ENCODE measurements at places on chromosomes 7 and 10.

DNA sequence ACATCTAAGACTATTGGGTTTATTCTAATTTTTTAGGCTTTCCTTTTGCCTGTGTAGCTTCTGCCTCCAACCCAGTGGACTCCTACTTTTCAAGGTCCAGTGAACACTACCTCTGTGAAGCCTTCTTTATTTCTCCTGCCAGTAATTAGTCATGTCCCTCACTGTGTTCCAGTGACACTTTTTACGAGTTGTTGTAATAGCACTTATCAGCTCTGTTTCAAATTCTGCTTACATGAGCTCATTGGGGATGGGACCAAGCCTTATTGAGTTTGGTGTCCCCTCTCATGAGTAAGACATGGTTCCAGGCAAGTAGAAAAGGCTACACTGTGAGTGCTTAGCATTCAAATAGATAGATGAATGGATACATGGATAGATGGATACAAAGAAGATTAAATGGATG, 184.6 kb downstream of the HIBADH start:
- no peak for DNase-seq

DNA sequence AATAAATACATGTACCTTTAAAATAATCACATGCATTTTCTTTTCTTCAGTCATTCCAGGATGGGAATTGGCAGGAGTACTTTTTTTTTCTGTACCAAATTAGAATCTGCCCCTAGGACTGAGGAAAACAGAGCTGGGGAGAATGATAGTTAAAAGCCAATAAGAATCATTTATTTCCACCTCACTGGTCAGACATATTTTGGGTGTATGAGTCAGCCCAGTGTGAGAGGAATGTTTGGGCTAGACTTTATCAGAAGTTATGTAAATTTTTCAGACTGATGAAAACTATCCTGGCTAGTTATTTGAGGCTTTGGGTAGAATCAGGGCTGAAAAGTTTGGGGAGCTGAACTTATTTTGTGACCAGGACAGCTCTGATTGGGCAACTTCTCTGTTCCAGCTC, 303.1 kb upstream of the NPSR1 start:
- DNase-seq, result no peak

GRCh38 chr10:51001587-51001986, 72.7 kb upstream of the PRKG1 start:
- no peak for DNase-seq

GRCh38 chr10:112741830-112742402, 208.1 kb upstream of the TCF7L2 start:
- no peak for DNase-seq

DNA sequence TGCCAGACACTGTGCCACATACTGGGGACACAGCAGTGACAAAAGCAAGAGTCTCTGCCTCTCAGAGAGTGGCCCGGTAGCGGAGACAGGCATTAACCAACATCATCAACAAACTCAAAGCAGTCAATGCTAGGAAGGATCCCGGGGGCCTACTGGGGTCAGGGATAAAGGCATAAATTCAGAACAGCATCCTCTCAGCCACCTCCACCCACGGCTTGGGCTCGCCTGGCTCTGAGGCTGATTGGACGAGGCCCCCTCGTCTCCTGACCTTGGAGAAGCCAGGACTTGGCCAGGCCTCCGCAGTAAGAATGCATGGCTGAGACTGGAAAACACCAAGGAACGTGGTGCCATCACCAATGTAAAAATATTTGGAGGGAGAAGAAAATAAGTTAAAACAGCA, 102.1 kb downstream of the ARHGAP22 start:
- no peak for DNase-seq

DNA sequence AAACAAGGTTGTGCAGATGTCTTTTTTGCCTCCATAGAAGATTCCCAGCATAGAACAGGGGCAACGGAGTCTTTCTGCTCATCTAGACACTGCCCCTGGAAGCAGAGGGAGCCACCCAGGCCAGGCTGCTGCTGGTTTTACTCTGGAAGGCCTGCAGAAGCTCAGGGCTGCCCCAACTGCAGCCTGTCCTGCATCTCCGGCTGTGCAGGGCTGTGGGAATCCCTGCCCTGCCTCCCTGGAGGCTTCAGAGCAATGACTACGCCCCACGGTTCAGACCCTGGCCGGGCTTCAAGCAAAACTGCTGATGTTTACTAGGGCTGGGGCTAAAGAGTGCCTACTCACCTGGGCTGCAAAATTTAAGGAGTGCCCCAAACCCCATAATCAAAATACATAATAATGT, 43.9 kb downstream of the GHRHR start:
- DNase-seq, result no peak

GRCh38 chr10:30219971-30220751, 128.9 kb downstream of the MTPAP start:
- no peak for DNase-seq

DNA sequence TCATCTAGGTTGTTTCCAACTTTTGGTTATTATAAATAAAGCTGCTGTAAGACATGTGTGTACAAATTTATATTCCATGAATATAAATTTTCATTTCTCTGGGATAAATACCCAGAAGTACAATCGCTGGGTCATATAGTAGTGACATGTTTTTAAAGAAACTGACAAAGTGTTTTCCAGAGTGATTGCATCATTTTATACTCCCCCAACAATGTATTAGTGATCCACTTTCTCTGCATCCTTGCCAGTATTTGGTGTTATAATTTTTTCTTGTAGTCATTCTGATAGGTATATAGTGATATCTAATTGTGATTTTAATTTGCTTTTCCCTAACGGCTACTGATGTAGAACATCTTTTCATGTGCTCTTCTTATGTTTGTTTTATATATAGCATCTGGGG, 27.0 kb upstream of the ARHGAP21 start:
- no peak for DNase-seq

- no peak for DNase-seq
Measured at GRCh38 chr10:64306729-64307327, 785.6 kb downstream of the REEP3 start.

DNA sequence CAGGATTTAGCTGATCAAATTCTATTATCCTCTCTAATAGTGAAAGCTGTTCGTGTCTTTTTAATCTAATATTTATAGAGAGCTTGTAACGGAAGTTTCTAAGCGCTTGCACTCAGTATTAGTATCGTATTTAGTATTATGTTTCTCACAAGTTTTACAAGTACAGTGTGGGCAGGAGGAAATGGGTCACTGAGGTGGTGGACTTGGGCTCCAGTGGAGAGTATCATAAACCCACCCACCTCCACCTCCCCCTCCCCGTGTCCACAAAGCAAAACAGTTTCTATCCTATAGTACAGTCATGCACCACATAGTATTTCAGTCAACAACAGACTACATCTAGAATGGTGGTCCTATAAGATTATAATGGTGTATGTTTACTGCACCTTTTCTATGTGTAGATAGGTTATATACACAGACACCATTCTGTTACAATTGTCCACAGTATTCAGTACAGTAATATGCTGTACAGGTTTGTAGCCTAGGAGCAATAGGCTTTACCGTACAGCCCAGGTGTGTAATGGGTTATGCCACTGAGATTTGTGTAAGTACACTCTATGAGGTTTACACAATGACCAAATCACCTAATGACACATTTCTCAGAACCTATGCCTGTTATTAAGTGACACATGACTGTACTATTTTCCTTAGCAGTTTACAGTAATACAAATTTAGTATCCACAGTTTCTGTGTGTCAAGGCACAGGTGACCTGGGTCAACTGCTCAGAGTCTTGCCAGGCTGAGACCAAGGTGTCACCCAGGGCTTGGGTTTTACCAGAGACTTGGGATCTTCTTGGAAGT, 1021.3 kb upstream of the C7orf33 start:
- no peak for DNase-seq

GRCh38 chr7:133859871-133860450, 267.2 kb upstream of the LRGUK start:
- DNase-seq, result no peak

- DNase-seq, result no peak
Measured at GRCh38 chr10:102626026-102626685, 18.1 kb upstream of the TRIM8 start.

DNA sequence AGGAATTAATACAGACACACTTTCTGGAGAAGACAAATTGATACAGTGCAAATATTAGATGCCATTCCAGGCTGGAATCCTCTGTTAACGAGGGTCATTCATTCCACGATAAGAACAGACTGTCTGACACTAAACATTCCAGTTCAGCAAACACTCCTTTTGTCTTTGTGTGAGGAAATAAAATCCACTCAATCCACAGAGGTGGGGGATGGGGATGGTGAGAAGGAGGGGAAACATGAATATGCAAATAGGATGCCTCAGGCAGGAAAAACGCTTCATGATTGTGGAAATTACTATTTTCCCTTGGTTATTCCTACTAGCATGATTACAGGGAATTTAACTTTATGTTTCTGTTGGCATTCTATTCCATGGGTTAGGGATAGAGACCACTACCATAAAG, 196.9 kb upstream of the CDCA7L start:
- DNase-seq, result no peak

GRCh38 chr7:105796365-105796764, 80.0 kb downstream of the ATXN7L1 start:
- DNase-seq, result no peak

DNA sequence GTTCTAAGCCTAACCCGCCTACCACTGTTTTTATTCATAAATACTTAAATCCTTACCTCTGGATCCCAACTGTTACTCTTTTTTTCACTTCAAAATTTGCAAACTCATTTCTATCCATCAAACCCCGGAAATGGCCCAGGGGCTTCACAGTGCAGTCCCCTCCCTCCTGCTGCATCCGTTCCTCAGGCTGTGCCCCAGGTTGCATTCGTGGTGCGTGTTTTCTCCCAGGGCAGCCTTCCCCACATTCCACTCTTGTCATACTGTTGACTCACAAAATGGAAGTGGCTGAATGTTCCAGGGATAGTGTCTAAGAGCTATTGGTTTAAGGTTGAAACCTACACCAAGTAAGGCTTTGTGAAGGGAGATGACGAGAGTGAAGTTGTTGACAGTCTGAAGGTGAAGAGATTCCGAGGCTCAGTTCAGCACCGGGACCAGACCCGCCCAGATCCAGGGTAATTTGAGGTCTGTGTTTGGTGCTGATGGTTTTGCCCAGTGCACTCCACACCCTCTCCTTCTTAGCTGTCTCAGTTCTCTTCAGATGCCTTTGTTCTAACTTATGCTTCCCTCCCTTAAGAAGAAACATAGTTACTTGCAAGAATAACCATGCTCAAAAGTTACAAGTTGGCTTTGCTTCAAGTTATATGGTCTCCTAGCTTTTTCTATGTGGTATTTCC, 7.7 kb downstream of the INSIG1 start:
- DNase-seq, result no peak

DNA sequence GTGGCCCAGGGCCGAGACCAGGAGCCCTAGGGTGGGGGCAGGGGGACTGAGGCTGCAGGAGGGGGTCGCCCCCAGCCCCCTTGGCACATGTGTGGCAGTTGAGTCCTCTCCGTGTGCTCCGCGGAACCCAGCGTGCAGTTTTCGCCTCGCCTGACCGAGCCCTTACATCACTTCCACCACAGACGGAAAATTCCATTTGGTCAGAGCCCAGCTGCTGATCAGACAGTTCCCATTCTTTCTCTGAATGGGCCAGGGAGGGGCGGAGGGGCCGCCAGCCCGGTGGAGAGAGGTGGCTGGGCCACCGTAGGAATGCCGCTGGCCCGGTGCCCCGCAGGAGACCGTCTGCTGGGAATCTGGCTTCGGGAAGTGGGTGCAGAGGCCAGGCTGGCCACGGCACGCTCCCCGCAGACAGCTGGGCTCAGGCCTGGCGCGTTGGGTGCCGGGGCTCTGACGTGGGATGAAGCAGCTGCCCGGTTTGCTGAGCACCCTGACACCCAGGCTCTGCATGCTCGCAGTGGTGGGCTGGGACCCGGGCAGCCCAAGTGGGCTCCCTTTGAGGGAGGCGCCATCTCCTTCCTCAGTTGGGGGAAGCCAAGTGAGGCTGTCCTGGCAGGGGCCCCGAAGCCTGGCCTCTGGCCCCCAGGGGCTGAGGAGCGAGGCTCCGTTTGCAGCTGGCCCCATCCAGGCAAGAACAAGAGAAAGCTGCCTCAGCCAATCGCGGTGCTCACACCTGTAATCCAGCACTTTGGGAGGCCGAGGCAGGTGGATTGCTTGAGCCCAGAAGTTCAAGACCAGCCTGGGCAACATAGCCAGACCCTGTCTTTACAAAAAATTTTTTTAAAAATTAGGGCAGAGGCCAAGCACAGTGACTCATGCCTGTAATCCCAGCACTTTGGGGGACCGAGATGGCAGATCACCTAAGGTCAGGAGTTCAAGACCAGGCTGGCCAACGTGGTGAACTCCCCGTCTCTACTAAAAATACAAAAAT, 9.9 kb downstream of the TTYH3 start:
- no peak for DNase-seq

DNA sequence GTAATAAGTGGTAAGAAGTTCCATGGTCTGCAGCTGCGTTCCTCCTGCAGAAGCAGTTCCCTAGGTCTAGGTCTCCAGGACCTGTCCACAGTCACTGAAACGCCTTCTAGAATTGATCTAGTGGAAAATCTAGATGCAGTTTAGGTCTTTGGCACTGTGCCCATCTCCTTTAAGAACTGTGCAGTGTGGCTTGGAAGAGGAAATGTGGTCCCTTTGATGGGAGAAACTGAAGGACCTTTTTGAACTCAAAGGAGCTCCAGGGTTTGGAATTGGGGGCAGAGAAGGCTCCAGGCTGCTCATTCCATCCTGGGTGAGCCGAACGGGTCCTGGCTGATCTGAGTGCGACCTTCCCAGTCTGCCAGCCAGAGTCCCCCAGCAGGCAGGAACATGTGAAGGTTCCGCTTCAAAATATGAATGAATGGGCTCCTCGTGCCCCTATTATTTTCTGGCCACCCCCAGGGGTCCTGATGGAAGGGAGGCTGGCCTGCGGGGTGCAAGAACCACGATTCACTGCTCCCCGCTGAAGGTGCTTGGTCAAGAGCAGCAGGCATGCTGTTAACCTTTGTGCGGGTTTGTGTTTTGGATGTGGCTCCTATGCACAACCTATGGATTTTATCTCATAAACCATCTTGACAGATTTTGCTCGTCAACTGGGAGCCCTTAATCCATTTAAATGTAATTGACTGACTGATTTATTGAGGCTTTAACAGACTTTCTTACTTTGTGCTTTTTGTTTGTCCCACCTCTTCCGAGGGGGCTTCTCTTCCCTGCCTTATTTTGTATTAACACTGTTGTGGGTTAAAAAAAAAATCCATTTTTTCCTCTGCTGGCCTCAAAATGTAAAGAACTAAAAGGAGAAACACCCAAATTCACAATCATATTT, 36.7 kb downstream of the ZNF467 start:
- no peak for DNase-seq

GRCh38 chr10:126425032-126425431, 36.8 kb upstream of the ADAM12 start:
- no peak for DNase-seq

GRCh38 chr10:67784474-67784873, 53.5 kb downstream of the DNAJC12 start:
- DNase-seq, result no peak

- DNase-seq, result no peak
Measured at GRCh38 chr10:93573924-93574323, 7.5 kb downstream of the FFAR4 start.

DNA sequence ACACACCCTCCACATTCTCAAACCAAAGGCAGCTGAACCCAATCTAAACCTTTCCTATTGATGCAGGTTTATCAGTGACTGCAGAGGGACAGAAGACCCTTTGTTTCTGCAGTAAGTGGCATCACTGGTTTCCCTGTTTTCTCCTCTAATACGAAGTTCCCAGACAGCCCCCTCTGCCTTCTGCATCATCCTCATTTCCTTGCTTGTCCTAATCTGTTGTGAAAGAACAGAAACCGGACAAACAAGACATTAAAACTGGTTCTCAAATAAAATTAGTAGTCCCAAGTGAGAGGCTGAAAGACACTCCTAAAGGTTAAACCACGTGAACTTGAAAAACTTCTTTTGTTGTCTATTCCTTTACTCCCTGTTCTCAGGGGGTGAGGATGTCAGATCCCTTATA, 10.1 kb upstream of the ADRB1 start:
- DNase-seq, result no peak

All from stimulated activated naive CD4-positive, alpha-beta T cell treated with Interleukin-2 at 50 U/mL for 16 hours (primary cell).